Fibroblast of mammary gland (primary cell): ENCODE measurements at places on chromosomes 5 and 9.
A peak's percentile ranks its signal among the peaks of the same experiment; 100 is the strongest.

- peak; percentile 14 for DNase-seq
Measured at GRCh38 chr5:58080573-58080972, 379.3 kb downstream of the PLK2 start.

GRCh38 chr5:133240425-133241091, 188.7 kb downstream of the HSPA4 start:
- DNase-seq, result peak; percentile 98

DNA sequence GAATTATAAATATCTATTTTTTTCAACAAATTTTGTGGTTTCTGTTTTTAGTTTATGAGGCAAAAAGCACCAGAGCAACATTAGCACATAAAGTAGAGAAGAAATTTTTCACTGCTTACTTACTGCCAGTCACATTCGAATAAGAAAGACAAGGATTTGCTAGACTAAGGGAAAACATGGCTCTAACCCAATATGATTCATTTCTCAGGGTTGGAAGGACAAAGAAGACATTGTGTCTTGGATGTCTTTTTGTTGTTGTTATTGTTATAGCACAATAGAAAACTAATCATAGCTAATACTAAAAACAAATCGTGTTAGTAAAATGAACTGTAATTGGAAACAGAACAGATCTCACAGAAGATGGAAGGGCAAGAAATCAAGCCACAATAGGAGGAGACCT, 90.9 kb upstream of the SLCO6A1 start:
- peak; percentile 45 for DNase-seq

DNA sequence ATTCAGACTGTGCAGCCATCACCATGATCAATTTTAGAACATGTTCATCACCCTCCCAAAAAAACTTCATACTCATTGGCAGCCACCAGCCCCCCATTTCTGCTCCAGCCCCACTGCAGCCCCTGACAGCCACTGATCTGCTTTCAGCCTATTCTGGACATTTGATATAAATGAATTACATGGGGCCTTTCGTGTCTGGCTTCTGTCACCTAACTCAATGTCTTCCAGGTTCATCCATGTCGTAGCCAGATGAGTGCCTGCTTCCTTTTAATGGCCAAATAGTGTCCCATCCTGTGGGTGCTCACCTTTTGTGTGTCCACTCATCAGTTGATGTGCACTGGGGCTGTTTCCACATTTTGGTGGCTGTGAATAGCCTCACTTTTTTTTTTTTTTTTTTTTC, 63.5 kb downstream of the HMCN2 start:
- no peak for DNase-seq

GRCh38 chr5:56493766-56494165, 260.6 kb upstream of the ANKRD55 start:
- DNase-seq, result no peak

- no peak for DNase-seq
Measured at GRCh38 chr5:40167283-40167682, 512.4 kb upstream of the PTGER4 start.

DNA sequence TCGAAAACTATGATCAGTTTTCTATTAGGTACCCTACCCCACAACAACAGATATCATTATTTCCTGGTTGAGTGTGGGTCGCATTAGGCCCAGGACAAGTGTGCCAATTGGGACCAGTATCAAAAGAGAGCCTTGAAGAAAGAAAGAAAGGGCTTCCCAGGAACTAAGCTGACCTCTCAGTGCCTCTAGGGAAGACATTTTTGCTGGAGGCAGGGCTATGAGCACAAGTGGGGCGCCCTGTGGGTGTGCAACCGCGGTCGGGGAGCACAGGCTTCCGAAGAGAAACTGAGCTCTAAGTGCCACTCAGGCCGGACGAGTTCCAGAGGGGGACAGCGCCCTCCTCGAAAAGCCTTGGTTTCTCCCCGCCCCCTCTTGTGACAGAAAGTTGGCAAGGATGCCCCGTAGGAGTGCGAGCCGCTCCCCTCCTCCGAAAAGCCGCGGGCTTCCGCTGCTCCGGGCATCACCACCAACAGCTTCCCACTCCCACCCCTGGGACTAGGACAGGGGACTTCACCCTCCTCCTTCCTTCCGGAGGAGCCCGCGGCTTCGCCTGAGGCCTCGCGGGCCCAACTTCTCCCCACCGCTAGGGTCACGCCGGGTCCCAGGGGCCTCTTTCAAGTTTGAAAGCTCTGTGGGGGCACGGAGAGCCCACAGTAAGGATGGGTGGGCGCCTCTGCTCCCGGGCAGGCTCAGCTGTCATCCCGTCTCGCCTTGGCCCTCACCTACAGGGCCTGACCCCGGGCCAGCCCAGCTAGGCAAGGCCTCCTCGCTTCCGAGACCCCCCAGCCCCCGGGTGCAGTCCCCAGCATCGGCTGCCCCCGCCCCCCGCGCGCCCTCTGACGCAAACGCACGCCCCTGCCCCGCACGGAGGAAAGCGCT, 2.0 kb downstream of the NR2F1-AS1 start:
- DNase-seq, result peak; percentile 71

GRCh38 chr9:88593537-88594185, 58.7 kb downstream of the NXNL2 start:
- DNase-seq, result peak; percentile 75

DNA sequence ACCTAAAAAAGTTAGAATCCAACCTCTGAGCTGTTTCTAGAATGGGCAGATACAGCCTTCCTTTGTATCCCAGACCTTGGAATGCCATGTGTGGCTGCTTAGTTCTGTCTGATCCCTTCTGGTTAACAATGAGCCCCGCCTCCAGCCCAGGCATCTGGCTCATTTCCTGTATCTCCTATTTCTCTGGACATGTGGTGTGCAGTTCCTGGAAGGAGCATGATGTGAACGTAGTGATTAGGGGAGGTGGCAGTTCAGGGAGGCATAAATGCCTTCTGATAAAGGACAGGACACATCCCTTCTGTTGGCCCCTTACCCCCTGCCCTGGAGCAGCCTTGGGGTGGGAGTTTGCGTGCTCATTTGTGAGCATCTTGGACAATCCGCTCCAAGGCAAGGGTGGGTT, 243.0 kb downstream of the ZSWIM6 start:
- DNase-seq, result peak; percentile 78

GRCh38 chr5:118593003-118593328, 395.4 kb downstream of the DTWD2 start:
- no peak for DNase-seq

DNA sequence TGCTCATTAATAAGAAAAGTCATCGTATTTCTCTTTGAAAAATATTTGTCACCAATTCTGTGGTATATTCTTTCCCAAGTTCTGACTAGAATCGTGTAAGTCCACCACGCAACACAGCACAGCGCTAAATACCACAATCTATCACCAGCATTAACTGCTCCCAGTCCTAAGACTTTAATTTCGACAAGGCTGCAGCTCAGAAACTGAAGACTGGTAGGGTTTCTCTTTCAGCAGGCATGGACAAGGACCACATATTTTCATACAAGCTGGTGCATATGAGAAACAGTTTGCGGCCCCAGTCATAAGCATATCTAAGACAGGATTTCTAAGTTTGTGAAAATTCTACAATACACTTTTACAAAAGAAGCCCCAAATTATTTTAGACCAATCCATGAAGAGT, 24.1 kb downstream of the BNC2 start:
- no peak for DNase-seq

GRCh38 chr9:113589890-113590289, 126.4 kb downstream of the RGS3 start:
- peak; percentile 72 for DNase-seq

DNA sequence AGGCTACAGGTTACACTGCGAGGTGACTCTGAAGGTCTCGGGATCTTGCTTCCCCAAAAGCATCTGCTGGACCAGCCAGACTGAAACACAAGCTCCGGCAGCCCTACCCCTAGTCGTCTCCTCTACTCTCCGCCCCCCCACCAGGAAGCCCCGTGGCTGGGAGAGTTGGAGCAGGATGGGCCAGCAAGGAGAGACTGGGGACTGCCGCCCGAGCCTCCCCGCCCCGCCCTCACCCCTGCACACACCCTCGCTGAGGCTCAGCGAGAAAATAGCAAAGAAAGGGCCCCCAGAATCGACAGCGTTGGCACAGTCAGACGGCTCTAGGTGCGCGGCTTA, 1.3 kb downstream of the TRIM7 start:
- DNase-seq, result no peak

DNA sequence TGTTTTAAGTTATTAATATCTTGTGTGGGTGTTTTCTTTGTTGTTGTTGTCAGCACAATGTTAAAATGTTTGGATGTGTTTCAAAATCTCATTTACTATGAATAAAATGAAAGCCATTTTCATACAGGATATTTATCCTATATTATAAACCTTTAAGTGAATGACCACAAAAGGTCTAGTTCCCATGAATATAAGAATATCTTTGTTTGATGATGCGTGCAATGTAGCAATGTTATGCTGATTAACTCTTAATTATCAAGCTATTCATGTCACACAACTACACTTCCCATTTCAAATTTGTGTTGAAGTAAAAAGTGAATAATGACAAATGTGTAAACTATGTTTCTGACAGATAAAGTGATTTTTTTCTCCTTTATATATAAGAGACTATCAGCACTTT, 59.8 kb downstream of the MEF2C start:
- no peak for DNase-seq

- DNase-seq, result no peak
Measured at GRCh38 chr5:160044391-160044804, 35.5 kb downstream of the TTC1 start.

DNA sequence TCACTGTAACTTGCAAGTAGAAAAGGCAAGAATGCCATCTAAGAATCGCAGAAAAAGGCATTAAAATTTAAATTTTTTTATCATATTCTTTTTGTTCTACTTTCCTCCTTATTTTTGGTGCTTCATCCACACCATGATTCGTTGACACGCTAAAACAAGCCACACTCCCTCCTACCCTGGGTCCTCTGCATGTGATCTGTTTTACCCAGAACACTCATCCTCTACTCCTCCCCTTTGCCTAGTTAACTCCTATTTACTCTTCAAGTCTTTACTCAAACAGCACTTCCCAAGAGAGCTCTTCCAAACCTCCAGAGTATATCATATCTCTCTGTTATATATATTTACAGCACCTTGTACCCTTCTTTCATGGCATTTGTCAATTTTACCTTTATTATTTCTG, 61.4 kb upstream of the SRP19 start:
- no peak for DNase-seq

DNA sequence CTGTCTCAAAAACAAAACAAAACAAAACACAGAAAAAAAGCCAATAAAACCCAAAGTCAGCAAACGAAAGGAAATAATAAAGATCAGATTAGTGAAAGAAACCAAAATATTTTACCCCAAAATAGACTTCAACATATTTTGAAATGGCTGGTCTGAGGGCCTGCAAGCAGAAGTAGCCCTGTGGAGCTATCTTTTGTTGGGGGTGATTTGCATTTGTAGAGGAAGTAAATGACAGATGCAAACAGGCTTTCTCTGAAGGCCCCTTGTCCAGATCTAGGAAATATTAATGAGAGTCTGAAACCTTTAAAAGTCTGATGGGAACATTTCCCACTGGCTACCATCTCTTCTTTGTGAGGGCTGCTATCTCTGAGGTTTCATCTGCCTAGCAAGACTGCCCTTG, 74.0 kb downstream of the GCNT4 start:
- no peak for DNase-seq

- DNase-seq, result no peak
Measured at GRCh38 chr5:168427224-168427623, 59.0 kb upstream of the RARS1 start.

DNA sequence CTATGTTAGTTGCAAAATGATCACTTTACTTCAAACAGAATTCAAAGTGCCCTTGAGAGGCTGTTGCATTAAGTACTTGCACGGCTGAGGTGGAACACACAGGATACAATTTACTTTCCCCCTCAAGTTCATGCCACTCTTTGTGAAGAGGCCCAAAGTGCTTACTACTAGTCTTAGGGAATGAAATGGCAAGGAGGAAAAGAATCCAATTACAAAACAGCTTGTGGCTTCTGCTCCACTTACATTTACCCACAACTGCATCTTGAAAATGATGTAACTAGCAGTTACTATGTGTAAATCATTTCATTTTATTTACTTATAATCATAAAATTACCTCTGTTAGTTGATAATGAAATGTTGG, 14.6 kb downstream of the FOXD1 start:
- DNase-seq, result no peak

DNA sequence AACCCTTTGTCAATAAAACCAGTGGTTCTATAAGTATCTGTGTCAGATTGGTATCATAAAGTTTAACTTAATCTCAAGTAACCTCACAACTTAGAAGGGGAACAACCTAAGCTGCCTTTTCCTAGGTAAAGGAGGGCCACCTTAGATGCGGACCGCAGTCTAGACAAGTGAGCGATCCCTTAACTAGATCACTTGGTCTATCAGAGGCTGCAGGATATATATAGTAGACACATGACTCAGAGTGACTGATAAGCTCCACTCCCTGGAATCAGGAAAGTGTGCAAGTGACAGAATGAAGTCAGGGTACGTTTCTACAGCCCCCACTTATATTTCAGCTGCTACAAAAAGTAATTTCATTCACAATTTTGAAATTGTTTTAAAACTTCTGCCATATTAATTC, 7.4 kb downstream of the REEP5 start:
- DNase-seq, result peak; percentile 33

DNA sequence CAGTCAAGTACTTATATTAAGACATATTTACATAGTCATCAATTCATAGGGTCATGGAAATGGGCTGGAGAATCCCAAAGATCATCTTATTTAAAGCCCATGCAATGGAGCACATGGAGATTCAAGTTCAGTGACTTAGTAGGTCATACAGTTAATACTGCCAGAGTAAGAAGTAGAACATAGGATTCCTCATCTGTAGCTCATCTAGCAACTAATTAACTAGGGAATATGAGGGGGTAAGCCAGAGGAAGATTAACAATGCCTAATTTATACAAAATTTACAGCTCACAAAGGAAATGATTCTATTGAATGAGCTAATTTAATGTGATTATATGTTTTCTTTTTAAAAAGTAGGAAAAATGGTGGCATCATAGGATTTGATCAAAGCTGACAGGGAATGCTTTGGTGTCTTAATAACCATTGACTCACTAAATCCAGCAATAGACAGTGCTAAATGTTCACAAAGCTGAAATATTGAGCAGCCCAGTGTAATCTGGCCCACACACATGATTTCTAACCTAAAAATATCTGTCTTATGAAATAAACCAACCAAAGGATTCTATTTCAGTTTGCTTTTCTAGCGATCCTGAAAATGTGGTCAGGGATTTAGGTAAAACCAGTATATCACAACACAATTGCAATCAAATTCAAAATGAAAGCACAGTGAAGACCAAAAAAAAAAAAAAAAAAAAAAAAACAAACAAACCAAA, 53.3 kb downstream of the PRDM6 start:
- no peak for DNase-seq

DNA sequence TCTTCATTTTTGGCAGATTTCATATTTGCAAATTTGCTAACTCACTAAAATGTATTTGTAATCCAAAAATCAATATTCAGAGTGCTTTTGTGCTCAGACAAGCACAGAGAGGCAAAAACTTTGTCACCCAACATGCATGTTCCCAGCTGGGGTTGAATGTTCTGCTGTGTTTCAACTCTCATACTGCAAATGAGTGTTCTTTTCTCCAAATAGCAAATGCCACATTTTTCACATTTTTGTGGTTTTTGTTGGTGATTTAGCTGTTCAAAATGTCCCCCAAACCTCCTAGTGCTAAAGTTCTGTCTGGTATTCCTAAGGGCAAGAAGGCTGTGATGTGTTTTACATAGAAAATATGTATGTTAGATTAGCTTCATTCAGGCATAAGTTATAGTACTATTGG, 87.3 kb upstream of the PCSK5 start:
- DNase-seq, result peak; percentile 71
